Heart left ventricle (tissue), 16 donors: ENCODE measurements at places on chromosomes 2 and 18.

- DNase-seq: no peak
Observed at GRCh38 chr2:204473224-204473623, 72.1 kb upstream of the PARD3B start.

DNA sequence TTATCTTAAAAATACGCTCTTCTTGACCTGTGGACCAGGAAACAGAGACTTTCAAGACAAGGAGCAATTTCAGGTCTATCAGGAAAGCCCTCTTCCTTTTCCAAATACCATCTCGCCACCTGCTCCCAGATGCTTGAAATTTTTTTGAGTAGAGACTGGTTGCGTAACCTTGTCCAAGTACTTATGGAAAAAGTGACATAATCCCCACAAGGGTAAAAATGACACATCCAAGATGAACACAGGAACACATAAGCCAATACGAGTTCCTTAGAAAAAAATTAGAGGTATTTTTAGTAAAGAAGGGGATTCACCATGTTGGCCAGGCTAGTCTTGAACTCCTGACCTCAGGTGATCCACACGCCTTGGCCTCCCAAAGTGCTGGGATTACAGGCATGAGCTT is 1.8 kb downstream of the SERPINB13 start:
- DNase-seq: no peak

GRCh38 chr2:26169681-26170414 is 3.0 kb upstream of the GAREM2 start:
- DNase-seq: no peak

DNA sequence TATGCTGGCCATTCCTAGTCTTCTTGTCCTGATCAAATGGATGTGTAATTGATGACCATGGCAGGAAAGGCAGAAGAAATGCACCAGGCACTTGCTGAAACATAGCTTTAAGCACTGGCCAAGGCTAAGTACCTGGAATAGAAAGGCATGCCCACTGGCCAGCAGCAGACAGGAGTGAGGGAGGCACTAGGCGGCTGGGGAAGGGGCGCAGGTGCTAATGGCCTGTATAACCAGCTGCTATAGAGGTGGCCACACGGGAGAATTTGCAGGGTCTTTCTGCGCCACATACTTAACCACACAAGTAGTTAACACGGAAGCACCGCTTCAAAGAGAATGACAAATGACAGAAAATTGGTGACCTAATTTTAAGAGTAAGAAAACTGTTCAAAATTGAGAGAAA is 66.3 kb upstream of the CHRNA1 start:
- DNase-seq: no peak

GRCh38 chr2:61016392-61017002 is 1.0 kb upstream of the PEX13 start:
- no peak for DNase-seq

DNA sequence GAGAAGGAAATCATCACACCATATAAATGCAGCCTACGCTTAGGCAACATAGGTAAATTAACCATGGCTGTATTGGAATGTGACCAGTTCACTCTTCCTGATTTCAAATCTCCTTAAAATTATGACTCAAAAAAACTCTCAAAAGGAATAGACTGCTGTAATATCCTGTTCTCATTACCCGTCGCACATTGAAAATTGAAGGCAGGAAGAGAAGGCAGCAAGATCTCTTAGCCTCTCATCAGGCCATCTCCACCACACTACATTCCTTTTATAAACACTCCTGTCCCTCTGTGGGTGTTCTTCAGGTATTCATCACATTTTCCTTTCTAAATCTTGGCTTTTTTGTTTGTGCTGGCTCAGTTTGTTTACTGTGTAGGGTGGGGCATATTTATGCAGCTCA is 83.2 kb downstream of the PPP1R1C start:
- DNase-seq: no peak

DNA sequence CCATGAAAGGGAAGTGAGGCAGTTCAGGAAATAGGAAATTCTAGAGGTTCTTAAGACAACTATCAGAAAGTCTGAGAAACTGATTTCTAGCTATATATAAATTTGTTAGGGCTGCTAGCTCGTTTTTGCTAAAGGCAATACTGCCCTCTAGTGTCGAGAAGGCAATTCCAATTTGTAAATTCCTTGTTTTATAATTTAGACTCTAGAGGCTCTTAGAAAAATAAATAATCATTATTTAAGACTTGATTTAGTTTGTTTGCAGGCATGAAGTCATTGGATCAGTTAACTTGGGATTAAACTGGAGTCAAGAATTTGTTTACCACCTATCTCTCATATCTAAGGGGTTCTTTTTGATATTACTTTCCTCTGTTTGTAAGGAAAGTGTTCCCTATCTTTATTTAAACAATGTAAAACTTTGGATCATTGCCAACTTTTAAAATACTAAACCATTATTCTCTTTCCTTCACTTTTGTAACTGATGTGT is 66.2 kb downstream of the ACVR2A start:
- no peak for DNase-seq

DNA sequence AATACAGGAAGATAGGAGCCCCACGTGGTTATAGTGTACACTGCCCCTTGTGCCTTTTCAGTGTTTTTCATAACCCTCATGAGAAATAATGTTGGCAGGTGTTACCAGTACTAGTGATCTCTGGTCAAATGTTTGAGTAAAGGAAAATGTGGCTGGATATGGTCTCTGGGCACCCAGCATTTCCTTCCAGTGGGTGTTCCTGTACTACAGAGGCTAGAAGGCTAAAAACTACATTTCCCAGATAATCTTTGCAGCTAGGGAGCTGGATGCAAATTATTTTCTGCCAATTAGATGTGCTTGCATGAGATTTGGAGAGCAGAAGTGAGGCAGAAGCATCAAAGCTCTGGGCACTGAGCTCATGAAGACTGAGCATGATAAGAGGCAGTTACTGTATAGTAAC is 45.1 kb downstream of the KIAA2012 start:
- no peak for DNase-seq

DNA sequence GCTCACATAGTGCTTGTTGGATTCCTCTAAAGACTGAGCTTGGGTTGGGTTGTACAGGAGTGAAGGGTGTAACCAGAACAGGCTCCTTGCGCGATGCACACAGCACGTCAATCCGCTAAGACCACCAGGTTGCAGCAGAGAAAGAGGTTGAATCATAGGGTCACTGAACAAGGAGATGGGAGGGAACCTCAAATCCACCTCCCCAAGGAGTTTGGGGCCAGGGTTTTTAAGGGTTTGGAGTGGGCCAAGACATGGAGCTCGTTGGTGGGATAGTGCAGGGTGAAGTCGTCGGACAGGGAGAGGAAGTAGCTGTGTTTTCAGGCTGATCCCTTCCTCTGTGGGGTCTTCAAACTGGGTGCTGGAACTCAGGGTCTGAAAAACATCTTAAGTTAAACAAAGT is 20.8 kb upstream of the MTCL1 start:
- DNase-seq: no peak

GRCh38 chr18:57523171-57523956 is 63.1 kb downstream of the FECH start:
- DNase-seq: no peak

DNA sequence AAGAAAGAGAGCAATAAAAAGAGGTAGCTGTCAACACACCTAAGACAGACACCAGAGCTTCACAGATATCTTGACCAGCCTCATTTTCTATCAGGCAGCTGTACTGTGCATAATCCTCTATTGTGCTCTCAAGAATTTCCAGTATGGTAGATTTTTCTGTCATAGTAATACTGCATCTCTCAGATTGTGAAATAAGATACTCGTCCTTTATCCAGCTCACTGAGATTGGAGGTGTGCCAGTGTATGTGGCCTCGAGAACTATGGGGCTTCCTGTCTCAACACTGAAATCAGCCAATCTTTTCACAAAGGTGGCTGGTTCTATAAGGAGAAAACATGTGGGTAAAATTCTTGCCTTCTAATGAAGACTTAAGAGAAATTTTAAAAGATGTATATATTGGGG is 88.9 kb downstream of the TTN start:
- DNase-seq: no peak

GRCh38 chr18:39635966-39636365 is 2070.4 kb upstream of the CELF4 start:
- DNase-seq: no peak

DNA sequence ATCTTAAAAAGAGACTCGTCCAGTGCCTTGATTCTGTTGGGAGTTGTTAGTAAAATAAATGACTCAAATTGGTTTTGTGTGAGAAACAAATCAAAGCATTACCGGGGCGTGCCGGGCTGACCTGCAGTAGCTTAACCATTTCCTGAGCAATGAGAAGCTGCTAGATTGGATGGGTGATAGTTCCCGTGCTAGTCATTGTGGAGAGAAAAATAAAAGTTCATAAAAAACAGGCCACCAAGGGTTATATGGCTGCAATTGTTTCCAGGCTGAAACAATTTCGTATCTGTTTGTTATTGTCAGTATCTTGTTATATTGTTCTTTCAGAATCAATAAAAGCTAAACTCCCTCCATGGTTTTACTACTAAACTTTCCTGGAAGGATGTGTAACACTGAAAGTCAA is 314.4 kb downstream of the MTX2 start:
- no peak for DNase-seq

DNA sequence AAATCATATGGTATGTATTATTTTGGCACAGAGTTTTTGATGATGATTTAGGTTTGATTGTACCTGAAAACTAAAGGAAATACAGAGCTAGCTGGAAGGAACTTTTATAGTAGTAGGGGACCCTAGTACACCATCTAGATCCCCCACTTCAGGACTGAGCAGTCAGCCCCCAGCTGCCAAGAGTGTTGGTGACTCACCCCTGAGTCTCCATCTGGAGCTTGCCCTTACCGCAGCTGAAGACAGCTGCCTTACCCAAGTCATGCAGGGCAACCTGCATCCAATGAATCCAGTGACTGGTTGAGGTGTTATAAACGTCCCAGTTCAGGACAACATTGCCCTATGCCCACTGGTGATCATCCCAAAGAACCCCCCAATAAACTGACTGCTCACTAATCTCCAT is 15.3 kb downstream of the PMS1 start:
- no peak for DNase-seq

- no peak for DNase-seq
Observed at GRCh38 chr2:119486886-119487285, 37.4 kb downstream of the SCTR start.

DNA sequence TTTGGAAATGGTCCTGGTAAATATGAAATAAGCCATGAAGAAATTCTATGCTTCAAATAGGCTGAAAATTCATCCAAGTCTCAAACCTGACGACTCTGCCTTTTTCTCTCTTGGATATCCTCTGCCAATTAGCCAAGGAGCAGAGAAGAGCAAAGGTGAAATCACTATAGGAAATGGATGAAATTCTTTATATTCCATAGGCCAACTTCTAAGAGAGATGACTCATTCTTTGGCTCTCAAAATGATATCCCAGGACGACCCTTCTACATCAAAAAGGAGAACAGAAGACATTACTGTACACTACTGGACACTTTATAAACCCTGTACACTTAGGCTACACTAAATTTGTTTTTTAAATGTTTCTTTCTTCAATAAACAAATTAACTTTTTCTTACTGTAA is 22.7 kb downstream of the PDE1A start:
- DNase-seq: no peak

GRCh38 chr2:120262761-120263428 is 10.2 kb downstream of the RALB start:
- no peak for DNase-seq

GRCh38 chr2:84526562-84526961 is 10.3 kb downstream of the DNAH6 start:
- no peak for DNase-seq

- DNase-seq: no peak
Observed at GRCh38 chr18:53935399-53935798, 289.1 kb downstream of the MBD2 start.

DNA sequence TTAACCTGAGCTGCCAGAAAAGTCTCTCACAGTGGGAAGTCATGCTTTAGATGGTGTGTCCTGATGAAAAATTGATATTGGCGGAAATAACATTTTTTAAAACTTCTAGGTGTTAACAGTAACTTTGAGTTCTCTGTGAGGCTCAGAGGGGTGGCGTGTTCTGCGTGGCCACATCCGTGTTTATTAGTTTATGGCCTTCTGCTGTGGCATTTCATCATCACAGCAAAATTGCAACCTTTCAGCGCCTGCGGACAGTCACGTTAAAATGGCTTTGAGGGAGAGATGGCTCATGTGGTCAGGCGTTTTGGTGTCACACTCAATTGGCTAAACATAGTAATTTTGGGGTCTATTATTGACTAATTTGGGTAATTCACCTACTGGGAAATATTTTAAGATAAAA is 42.4 kb downstream of the KLHL29 start:
- DNase-seq: no peak
